A549 treated with CpdA at 1 μM for 4 hours (cell line): ENCODE measurements at places on chromosomes 5 and 9. TPM values are rescaled to one million over a fixed set of nuclear protein-coding genes. Genes with fewer than 3 reads are reported as not detected.

SOX30 gene
- total RNA-seq = 0.05 to 0.07 TPM in 2 of 5 replicates, not detected in the others

BARHL1 gene
- 0.06 TPM in 1 of 5 replicates, not detected in the others for total RNA-seq

HMMR gene
- total RNA-seq = 23.3 to 36.2 TPM (median 26.7 TPM) in 5 replicates

OR1J2 gene
- 0.06 to 0.15 TPM in 2 of 5 replicates, not detected in the others for total RNA-seq

PCDHAC1 gene
- 1.1 to 1.4 TPM (median 1.2 TPM) in 5 replicates for total RNA-seq

SET gene
- 408 to 577 TPM (median 430 TPM) in 5 replicates for total RNA-seq
